ENCODE measurements at places on chromosomes 6 and 20.

- peak; percentile 44 for DNase-seq
Observed at GRCh38 chr6:10412461-10413261, 2.2 kb downstream of the TFAP2A start.

DNA sequence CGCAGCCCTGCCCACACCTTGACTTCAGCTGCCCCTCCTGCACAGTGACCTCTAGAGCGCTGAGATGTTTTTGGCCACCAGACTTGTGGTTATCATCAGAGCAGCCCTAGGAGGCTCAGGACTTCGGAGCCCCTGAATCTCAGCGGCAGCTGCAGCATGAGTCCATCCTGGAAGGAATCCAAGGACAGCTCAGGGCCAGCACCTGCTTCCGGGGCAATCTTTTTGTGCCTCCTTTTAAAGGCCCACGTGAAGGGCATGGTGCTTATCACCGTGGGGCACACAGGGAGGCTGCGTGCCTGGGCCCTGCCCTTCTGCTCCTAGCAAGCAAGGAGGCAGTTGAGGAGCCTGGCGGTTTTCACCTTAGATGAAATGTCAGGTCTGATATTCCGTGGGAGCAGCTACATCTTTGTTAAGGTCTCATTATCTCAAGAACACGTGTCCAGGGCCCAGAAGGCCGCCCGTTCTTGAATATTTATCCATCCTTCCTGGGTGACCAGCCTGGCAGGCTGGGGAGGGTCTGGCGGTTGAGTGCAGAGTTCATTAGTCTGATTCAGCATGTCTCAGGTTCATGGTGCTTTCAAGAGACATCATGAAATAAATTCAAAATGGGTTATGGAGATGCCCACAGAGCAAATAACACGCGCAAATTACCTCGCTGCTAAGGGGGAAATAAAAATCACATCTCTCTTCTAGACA lies 392.4 kb downstream of the TAF4 start:
- DNase-seq: no peak

DNA sequence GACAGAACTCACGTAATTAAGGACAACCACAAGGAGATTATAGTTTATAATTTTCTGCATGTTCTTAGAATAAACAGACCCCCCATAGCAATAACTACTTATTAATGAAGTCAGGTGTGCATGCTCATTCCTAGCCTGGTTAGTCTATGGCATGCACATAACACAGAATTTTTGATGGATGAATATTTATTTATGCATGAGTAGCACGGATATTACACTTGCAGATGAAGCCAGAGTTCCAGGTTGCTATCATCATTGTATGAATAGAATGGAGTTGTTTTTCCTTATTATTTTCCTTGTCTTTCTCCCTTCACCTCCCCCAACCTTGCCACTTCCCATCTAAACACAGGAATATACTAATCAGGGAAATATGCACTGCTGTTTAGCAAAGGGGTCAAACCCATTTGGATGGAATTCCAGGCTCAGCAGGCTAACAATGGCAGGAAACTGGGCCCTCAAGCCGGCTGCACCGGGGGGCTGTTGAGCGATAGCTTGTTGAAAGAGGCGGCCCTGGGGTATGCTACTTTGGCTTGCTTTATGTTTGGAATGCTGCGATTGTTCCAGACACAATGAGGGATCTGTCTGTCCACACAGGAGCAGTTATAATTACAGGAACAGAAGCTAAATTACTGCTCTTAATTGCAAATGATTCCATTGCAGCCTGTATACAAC lies 112.6 kb downstream of the TMEM170B start:
- DNase-seq: peak; percentile 93

DNA sequence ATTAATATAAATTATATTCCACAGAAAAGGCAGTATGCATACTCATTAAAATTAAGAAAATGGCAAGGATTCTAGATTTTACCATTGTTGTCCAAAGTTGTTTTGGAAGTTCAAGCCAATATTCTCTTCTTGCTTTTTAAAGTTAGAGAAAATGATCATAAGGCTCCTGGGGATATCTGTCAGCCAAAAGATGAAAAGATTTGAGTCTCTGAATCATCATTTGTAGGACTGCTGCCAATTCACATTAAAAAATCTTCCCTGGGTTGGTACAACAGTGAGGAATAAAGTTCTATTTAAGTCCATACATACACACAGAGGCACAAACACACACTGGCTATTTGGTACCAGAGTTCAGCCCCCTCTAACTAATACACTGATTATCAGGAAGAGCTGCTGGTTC lies 620.1 kb downstream of the COL12A1 start:
- DNase-seq: peak; percentile 49

DNA sequence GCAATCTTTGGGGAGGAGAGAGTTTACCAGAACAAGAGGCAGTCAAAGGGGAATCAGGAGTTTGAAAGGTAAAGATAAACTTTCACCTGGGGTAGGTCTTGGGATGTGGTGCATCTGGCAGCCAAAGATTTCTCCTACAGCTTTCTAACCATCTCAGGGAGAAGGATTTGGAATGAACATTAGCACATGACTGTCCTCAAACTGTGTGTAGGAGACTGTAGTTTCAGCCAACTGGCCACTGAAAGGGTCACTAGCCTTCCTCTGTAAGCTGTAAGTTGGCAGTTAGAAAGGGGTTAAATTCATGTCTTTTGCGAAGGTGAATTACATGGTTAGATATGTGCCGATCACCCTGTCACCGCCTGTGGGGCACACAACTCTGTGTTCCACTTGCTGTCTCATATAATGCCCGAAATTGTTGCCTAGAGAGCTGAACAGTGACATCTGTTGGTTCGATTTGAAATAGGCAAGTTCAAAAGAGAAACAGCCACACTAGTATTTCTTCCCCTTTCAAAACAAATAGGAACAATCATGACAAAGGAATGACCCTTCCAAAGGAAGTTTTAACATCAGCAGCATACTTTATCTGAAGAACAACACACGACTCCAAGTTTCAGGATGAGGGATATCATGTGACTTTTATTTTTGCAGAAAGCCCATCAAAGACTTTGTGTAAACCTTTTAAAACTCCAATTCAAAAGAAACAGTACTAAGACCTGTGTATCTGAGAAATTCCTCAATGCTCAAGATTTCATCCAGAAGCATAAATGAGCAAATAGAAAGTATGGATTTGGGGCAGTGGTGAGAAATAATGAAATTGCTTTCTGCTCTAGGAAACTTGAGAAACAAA lies 1.1 kb upstream of the OPN5 start:
- DNase-seq: peak; percentile 71

GRCh38 chr6:163897030-163897429 lies 482.5 kb downstream of the QKI start:
- peak; percentile 72 for DNase-seq

- DNase-seq: no peak
Observed at GRCh38 chr20:6838181-6838826, 70.8 kb downstream of the BMP2 start.

- DNase-seq: no peak
Observed at GRCh38 chr6:130903007-130903406, 75.8 kb downstream of the SMLR1 start.

GRCh38 chr6:27241443-27241842 lies 6.1 kb upstream of the PRSS16 start:
- DNase-seq: no peak

DNA sequence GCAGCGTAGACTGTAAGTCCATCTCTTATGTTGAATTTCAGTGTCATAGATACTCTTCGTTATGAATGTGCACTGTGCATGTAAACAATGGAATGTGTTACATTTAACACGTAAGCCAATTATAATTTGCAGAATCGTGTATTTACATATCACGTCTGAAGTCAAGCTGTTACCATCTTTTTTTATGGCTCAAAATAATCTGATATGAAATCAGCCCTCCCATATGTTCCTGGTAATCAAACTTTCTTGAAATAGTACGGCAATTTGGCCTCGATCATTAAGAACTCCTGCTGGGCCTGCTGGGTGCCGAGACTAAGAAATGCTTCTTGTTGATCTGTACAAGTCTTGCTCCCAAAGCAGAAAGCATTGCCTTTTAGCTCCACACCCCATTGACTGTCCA lies 89.6 kb upstream of the DOK5 start:
- no peak for DNase-seq

- DNase-seq: no peak
Observed at GRCh38 chr6:14026831-14027539, 90.6 kb upstream of the CD83 start.

- DNase-seq: no peak
Observed at GRCh38 chr20:25236450-25237304, 11.2 kb upstream of the PYGB start.

DNA sequence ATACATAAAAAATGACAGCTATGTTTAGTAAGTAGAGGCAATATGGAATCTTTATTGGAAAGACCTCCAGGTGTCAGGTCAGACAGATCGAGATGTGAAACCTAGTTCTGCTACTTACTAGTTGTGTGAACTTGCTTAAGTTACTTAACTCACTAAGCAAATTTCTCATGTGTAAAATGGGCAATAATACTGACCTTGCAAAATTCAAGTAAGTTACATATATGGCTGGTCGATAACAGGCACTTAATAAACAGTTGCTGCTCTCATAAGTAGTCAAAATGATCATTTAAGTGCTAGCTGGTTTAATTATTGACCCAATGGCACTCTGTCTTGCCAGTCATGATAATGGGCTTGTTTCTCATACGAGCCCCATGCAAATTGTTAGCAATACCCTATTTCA lies 46.0 kb downstream of the VGLL2 start:
- no peak for DNase-seq

- DNase-seq: no peak
Observed at GRCh38 chr20:52974179-52974594, 2.0 kb downstream of the TSHZ2 start.

GRCh38 chr6:29916741-29917140 lies 25.6 kb upstream of the HLA-A start:
- no peak for DNase-seq

DNA sequence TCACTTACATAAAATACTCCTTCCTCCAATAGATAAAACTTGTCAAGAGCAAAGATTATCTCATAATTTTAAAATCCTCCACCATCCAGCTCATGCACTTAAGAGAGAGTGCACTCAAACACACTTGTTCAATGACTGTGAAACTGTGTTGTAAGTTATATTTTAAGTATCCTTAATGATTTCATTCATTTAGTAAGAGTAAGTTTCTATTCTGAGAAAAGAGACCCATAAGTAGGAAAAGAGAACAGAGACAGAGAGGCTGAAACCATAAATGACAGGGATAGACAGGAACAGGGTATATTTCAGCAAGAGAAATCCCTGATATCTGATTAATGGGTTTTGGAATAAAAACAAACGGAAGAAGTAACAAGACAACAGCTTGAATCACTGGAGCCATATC lies 8.2 kb downstream of the SSR1 start:
- no peak for DNase-seq

DNA sequence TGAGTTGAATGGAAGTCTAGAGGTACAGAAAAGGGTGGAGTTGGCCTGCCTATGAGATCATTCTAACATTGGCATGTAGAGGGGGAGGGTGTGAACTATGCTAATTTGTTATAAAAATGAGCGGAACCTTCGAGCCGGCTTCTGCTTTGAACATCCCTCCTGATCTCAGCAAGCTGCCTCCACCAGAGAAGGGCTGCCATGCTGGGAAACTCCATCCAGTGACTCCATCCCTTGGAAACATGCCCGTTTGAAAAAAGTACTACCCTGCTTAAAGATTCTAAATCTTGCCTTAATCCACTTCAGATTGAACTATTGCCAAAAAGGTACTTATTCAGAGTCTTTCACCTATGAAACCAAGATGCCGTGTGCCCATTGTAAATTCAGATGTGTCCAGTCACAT lies 43.6 kb upstream of the TMEM170B start:
- DNase-seq: no peak

DNA sequence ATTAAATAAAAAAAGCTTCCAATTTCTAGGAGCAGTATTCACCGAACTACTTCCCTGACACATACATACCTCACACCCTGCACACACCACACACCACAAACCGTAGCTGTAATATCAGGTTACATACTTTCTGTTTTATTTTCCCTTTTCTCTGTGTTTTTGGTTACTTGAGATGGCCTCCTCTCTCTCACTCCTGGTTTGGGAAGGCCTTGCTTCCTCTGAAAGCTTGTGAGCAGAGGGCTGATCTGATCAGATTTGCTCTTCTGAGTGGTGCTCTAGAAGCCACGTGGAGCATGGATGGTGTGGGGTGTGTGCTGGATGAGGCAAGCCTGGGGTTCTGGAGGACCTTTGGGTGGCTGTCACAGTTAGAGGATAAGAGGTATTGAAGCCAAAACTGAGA lies 20.9 kb downstream of the UTRN start:
- DNase-seq: peak; percentile 60

GRCh38 chr6:53641348-53641747 lies 24.2 kb downstream of the KLHL31 start:
- no peak for DNase-seq

- no peak for DNase-seq
Observed at GRCh38 chr6:57063847-57064246, 17.4 kb downstream of the KIAA1586 start.

GRCh38 chr6:151451417-151451949 lies 443 bp downstream of the RMND1 start:
- no peak for DNase-seq

- no peak for DNase-seq
Observed at GRCh38 chr6:169990095-169991030, 238.9 kb downstream of the ERMARD start.

DNA sequence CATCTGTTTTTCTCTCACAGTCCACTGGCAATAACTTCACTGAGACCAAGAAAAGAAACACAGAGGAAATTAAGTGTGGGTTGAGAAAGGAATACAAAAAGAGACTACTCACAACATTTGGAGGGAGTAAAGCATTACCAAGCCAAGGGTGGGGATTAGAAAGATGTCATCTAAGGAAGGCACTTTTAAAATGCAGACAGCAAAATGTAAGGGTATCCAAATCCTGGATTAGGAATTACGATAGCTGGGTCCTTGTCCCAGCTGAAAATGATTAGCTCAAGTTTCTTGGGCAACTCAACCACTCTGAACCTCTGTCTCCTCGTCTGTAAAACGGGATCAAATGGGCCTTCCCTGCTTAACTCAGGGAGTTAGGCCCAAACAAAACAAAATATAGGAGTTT lies 2.2 kb downstream of the LEMD2 start:
- DNase-seq: no peak

GRCh38 chr6:116078945-116079344 lies 18.3 kb upstream of the FRK start:
- no peak for DNase-seq

DNA sequence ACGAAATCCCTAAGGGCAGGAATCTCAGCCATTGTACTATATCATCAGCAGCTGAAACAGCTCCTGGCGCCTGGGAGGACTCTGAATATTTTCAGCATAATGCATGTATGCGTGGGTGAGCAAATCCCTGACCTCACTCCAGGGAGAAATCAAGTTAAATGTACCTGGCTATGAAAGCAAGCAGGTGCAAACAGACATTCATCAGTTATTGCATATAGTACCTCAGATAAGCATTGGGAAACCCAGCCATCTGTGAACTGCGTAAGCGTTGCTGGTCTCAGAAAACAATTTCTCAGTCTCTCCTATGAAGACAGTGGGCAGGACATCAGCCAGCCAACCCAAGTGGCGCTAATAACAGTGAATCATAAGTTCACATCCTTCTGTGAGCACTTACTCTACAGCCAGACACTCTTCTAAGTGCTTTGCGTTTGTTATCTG lies 622.6 kb downstream of the EPM2A start:
- DNase-seq: peak; percentile 10

DNA sequence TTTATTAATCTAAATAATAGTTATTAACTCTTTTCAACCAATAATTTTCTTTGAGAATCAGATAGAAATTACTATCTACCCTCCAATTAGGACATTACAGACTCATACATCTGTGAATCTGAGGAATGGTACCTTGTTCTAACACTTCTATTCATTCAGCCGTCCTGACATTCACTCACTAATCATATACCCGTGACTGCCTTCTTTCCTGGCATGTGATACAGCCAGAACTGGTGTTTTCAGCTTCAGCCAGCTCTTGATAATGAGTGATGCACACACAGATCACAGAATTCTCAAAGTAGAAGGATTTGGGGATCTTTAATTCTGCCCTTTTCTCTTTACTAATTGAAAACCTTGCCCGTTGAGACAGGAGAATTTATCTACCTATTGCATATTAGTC lies 499.9 kb downstream of the UTRN start:
- DNase-seq: no peak

Data from EL (cell line).